Spinal cord (tissue), 10 donors: ENCODE measurements at places on chromosomes 2 and 18. TPM values are rescaled to one million over a fixed set of nuclear protein-coding genes. Genes with fewer than 3 reads are reported as not detected.

DNA sequence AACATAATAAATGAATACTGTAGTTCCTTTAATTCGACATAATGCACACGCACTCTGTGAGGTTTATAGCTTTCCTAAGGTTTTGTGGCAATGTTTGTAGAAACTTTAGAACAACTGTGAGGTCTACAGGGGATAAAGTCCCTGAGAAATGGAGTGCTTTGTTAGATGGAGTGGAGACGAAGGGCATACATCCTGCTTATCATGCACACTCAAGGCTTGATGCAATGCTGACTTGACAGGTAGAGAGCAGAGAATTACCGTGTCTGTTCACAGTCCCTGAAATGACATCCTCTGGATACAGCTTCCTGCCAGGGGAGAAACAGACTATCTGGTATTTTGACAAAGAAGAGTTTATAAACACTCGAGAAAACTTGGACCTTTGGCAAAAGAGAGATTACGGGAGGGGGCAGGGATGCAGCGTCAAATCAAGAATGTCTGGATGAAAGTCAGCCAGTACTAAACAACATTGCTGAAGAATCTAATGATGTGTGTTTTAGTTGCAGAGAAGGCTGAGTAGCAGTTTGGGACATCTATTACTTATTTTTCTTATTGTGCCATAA lies 766.9 kb upstream of the ZEB2 start:
- no peak for DNase-seq

NTSR2 gene
- total RNA-seq: 1.1 TPM

DNA sequence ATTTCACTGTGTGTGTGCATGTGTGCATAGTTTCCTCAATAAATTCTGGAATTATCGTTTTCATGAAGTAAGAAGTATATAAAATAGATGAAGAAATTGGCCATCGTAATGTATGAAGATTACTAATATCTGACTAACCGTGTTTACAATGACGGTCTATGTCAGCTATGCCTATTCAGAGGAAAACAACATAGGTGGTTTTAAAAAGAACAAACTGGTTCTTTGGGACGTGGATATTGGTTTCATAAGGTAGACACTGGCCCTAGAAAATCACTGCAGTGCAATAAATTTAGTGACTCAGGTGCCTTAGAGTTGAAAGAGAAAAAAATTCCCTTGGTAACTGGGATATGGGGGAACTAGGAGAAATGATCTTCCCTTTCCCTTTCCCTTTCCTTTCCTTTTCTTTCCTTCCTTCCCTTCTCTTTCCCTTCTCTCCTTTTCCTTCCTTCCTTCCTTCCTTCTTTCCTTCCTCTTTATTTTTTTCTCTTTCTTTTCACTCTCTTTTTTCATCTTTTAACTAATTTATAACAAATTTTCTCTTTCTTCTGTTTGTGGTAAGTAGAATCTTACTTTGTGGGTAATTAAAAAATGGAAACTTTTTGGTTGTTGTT lies 36.4 kb downstream of the MAP2 start:
- DNase-seq: no peak

DNA sequence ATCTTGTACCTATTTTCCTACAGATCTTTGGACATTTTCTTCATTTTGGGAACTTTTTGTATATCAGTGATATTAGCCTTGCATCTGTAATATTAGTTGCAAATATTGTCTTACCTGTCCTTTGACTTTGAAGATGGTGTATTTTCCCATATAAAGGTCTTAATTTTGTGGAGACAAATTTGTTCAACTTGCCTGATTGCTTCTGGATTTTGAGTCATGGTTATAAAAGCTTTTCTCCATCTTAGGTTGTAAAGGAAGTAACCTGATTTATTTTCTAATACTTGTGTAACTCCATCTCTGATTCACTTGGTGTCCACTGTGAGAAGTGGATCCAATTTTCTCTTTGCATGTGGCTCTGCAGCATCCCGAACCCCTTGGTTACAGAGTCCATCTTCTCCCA lies 97.7 kb upstream of the OTOS start:
- DNase-seq: no peak

DNPEP gene
- total RNA-seq: 40.8 TPM

GRCh38 chr2:110888411-110888810 lies 156.0 kb downstream of the ACOXL start:
- DNase-seq: no peak

LRRTM1 gene
- total RNA-seq: 7.7 TPM

SOS1 gene
- total RNA-seq: 35.0 TPM

GRCh38 chr18:62418258-62418657 lies 93.1 kb downstream of the TNFRSF11A start:
- DNase-seq: no peak

DNA sequence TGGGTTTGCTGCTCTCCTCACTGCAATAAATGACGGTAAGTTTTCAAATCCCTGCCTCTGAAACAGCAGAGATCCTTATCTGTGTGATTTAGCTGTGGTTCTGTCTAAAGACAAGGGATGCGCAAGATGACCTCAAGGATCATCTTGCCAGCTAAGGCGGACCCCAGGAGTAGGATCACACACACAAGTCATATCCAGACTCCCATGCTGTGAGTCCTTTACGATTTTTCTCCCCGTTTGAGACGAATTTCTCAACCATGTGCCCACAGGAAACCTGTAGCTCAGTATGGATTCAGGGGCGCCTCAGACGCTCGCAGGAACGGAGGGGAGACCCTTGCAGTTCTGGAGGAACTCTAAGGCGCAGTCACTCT lies 11.1 kb upstream of the DCTN1 start:
- no peak for DNase-seq

RUFY4 gene
- 0.10 TPM for total RNA-seq

FOXD4L1 gene
- total RNA-seq: 0.17 TPM

DNA sequence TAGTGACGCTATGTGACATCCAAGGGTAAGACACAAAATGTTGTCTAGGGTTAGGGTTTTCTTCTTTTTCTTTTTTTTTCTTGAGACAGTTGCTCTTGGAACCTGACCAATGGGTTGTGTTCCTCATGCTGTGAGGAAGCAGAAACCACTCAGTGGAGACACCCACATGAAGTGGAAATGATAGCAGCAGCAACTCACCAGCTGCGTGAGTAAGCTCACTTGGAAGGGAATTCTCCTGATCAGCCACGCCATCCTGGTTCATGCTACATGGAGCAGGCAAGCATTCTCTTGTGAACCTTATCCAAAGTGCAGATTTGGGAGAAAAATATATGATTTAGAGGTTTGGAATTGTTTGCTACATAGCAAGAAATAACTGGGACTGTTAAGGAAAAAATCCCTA lies 863.7 kb downstream of the EPHA4 start:
- no peak for DNase-seq

STAMBP gene
- 34.7 TPM for total RNA-seq

DNA sequence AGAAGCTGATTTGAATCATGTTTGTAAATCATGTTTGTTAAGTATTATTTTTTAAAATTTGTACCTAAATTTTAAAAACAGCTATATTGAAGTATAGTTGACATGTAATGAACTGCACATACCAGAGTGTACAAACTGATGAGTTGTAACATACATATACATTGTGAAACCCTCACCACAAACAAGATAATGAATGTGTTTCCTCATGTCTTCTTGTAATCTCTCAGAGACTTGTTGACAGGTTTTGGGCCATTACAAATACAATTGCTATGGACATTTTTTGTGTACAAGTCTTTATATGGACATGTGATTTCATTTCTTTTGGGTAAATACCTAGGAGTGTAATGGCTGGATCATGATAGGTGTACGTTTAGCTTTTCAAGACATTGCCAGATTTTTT lies 21.5 kb downstream of the WDR43 start:
- no peak for DNase-seq

GRCh38 chr2:177888581-177888980 lies 184.0 kb downstream of the PDE11A start:
- DNase-seq: no peak

TTC39C gene
- 31.7 TPM for total RNA-seq

DNA sequence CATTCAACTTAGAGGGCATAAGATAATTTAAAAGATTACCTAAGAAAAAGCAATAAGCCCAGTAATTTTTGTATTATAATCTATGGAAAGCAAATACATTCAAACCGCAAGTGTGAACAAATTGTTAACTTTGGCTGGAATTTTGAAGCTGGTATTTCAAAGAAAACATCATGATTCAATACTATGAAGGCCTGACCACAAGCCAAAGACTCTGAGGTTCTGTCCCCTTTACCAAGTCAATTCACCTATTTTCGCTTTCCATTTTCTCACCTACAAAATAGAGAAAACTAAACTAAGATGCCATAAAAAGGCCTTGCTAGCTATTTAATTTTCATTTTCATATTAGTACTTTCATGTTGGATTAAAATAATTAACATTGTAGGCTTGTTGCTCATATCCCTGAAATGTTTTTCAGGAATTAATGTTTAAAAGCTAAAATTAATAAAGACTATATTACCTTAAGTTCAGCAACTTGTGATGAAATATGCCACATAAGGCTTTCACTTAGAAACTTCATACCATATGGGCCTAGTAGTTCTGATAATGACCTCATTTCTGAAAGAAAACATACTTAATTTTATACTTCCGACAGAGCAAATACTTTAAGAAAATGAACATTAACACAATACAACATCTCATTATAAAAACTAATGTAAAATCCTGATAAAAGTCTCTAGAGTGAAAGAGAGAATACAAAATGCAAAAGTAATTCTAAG lies 85.7 kb upstream of the FRZB start:
- DNase-seq: no peak

DNA sequence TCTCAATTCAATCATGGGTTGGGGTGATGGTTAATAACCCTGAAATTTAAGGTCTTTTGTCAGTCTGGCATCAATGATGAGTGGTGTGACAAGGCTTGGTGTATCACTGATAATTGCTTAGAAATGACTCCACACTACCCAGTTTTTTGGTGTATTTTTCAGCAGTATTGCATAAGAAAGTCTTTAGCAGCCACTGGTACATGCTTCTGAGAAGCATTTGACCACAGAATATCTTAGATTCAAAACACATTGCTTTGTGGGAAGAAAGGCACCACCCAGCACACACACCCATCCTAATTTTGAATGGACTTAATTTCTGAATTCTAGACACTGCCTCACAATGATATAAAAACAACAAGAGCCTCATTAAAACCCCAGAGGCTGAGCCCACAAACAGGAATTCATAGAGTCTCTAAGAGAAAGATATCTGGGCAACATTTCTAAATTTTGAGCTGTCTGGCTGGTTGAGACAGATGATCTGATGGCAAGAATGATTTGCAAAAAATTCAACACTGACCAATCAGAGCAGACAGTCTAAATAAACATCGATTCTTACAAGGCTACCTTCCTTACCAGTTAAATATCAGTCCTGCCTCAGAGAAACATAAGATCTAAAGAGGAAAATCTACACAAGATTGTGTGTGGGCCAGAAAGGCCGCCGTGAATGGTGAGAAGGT lies 114.7 kb upstream of the CYP1B1 start:
- DNase-seq: no peak

GRCh38 chr2:241074901-241075540 lies 27.1 kb downstream of the MTERF4 start:
- DNase-seq: no peak
